Stimulated activated CD8-positive, alpha-beta memory T cell treated with anti-CD3 and anti-CD28 coated beads, Interleukin-4, amount 100 ng/mL, for 1 hour (primary cell): ENCODE measurements at places on chromosomes 5 and 9.

DNA sequence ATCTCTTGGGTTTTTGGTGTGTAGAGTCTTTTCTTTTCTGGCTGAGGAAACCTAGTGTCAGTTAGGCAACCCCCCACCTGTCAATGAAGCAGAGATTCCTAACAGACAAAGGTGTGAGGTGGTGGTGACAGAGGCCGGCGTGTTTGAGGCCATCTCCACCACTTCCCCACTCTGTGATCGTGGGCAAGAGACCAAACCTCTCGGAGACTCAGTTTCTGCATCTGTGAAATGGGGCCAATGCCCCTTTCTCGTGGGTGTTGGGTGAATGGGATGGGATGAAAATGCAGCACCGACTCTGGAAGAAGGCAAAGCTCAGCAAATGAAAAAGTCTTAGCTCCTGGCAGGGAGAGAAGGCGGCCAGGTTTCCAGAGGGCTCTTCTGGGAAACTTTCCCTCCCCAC is 807 bp downstream of the FAM163B start:
- DNase-seq, result no peak

DNA sequence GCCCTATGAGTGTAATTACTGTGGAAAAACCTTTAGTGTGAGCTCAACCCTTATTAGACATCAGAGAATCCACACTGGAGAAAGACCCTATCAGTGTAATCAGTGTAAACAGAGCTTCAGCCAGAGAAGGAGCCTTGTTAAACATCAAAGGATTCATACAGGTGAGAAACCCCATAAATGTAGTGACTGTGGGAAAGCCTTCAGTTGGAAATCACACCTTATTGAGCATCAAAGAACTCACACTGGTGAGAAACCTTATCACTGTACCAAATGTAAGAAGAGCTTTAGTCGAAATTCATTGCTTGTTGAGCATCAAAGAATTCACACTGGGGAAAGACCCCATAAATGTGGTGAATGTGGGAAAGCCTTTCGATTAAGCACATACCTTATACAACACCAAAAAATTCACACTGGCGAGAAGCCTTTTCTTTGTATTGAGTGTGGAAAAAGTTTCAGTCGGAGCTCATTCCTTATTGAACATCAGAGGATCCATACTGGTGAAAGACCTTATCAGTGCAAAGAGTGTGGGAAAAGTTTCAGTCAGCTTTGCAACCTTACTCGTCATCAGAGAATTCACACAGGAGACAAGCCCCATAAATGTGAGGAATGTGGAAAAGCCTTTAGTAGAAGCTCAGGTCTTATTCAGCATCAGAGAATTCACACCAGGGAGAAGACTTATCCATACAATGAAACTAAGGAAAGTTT is 9.9 kb downstream of the ZNF189 start:
- DNase-seq, result no peak

DNA sequence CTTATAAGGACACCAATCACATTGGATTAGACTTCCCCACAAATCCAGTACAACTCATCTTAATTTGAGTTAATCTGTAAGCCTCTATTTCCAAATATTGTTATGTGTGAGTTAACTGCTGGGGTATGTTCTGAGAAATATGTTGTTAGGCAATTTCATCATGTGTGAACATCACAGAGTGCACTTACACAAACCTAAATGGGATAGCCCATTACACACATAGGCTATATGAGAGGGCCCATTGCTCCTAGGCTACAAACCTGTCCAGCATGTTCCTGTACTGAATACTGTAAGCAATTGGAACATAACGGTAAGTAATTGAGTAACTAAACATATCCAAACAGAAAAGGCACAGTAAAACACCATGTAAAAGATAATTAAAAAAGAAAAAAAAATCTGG is 19.1 kb upstream of the ARSI start:
- DNase-seq, result no peak

DNA sequence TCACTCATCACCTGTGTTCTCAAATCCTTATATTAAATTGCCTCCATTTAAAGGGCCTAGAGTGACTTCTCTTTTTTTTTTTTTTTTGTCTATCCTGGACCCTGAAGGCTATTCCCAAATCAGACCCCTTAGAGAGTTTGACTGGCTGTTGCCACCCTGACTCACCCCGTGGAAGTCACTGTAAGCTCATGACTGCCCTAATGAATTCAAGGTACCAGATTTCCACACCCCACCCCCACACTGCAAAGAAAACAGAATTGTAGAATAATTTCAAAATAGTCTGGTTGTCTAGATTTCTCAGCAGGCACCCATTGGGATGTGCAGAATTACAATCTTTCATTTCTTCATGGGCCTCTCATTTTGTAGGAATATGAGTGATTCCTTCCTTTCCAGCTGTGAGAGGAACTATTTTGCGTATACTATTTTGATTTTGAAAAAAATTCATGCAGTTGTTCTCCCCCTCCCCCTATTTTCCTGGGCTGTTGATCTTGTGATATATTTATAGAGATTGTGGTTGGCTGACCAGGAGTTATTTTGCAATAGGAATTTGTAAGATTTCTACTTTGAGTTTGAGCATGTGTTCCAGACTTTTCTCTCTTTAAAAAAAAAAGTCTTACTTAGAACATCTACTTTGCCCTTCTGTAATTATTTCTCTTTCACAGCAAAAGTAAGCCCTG is 79.1 kb downstream of the ZNF618 start:
- DNase-seq, result no peak

GRCh38 chr9:16203729-16204573 is 651.1 kb downstream of the CCDC171 start:
- DNase-seq, result no peak

GRCh38 chr5:94632024-94632423 is 13.6 kb downstream of the SLF1 start:
- DNase-seq, result no peak

DNA sequence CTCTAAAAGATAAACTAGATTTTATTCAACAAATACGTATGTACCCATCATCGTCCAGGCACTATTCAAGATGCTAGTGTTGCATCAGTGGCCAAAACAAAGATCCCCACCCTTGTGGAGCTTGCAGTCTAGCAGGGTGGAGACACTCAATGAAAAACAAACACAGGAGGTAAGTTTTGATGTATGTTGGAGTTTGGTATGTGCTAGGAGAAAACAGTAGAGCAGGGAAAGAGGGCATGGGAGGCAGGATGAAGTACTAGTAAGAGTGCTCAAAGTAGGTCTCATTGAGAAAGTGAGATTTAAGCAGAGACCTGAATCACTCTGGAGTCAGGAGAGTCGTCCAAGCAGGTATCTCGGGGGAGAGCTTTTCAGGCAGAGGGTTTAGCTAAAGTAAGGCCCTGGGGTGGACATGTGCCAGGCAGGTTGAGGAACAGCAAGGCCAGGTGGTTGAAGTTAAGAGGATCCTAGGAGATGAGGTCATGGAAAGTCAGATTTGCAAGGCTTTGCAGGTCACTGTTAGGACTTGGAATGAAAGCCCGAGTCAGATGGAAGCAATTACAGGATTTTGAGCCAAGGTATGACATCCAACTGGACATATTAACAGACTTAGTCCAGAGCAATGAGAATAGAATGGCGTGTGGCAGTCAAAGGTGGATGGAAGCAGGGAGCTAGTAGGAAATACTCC is 9.2 kb downstream of the SNX18 start:
- DNase-seq, result no peak

GRCh38 chr5:127298036-127298429 is 7.4 kb downstream of the MEGF10 start:
- no peak for DNase-seq

DNA sequence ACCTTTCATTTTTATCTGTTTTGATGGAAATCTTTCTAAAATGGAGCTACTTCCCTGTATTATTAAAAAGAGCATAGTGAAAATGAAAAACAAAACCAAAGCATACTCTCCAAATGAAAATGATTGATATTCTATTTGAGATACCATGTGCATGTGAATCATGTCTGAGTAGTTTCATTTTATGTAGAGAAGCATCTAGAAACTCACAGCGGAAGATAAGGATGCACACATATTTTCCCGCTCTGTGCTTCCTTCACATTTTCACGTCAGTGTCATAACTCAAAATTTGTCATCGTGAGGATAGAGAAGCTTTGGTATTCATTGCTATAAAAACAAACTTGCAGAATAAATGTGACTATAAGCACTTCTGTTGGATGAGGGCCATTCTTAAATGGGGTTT is 34.0 kb upstream of the CLINT1 start:
- no peak for DNase-seq

- no peak for DNase-seq
These were observed 63.1 kb downstream of the DOCK8 start for GRCh38 chr9:277601-278295.

- no peak for DNase-seq
These were observed 148.3 kb upstream of the NR3C1 start for GRCh38 chr5:143551820-143552251.

- DNase-seq, result no peak
These were observed 854 bp upstream of the ARL15 start for GRCh38 chr5:54311176-54311677.

- no peak for DNase-seq
These were observed 2.3 kb downstream of the POMT1 start for GRCh38 chr9:131505012-131505411.

DNA sequence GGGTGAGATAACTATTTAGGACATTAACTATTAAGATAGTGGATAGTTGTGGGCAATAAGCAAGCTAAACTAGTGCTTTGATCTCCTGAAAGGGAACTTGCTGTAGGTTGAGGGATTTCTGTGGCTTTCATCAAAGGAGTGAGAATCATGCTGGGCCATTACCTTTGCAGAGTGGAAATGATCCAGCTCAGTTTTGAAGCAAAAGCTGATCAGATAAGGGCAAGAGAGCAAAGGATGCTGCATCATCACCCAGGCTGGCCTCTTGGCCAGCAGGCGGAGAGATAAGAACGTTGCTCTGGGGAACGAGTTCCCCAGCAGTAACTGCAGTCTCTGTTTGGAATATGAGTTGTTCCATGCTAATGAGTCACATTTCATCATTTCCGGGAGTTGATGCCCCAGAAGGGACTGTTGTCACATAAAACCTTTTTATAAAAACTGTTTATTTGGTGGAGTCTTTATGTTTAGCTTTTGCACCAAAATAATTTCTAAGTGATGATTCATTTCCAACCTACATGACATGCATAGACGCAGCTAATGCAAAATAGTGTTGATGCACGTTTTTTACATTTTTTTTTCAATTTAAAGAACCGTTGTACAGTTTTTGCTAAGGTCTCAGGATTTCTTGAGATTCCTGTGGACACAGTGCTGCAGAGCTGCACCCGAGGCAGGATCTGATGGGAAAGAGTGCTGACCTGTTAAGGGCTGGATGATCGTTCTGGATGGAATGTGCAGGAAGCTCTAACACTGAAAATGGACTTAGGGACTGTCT is 99.3 kb downstream of the ACTBL2 start:
- no peak for DNase-seq

DNA sequence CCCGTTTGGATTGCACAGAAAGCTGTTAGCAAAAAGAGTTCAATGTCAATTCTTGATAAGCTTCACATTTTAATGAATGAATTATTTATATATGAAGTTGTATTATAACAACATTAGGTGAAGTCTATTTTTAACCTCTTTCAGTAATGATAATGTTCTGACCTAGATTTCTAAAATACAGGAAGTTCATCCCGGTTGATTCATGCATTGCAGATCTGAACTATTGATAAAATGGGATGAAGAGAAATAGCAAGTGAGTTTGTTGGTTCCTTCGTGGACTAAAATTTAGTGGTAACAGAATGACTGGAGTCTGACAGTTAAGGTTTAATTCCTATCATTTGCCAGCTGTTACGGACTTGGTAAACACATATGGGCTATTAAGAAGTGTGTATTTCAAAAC is 180.5 kb downstream of the PCSK1 start:
- no peak for DNase-seq

DNA sequence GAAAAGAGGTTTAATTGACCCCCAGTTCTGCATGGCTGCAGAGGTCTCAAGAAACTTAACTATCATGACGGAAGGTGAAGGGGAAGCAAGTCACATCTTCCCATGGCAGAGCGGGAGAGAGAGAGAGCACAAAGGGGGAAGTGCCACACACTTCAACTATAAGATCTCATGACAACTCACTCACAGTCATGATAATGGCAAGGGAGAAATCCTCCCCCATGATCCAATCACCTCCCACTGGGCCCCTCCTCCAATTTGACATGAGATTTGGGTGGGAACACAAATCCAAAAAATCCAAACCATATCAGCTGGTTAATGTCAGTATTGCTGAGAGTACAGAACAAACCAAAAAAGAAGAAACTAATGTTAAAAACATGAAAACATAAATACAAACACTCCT is 120.2 kb downstream of the STARD4 start:
- no peak for DNase-seq

- no peak for DNase-seq
These were observed 30.9 kb downstream of the GSN start for GRCh38 chr9:121298689-121299466.

DNA sequence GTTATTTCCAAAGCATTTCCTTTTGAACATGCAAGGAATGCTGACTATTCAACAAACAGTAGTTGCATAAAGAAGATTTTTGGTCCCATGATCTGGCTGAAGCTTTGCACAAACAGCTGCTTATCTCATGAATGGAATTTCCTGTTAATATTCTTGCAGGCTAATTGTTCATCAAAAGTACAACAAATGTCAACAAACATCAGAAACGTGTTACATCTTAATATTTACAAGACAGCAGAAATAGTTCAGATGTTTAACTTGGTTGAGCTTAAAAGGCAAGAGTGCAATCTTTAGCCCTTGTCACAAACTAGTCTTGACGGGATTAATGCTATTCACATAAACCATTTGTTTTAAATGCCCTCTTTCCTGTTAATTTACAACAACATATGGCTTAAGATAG is 47.9 kb upstream of the BASP1 start:
- no peak for DNase-seq

GRCh38 chr5:14741801-14742440 is 77.4 kb downstream of the OTULIN start:
- DNase-seq, result no peak

GRCh38 chr9:126581893-126582292 is 31.8 kb upstream of the LMX1B start:
- no peak for DNase-seq

DNA sequence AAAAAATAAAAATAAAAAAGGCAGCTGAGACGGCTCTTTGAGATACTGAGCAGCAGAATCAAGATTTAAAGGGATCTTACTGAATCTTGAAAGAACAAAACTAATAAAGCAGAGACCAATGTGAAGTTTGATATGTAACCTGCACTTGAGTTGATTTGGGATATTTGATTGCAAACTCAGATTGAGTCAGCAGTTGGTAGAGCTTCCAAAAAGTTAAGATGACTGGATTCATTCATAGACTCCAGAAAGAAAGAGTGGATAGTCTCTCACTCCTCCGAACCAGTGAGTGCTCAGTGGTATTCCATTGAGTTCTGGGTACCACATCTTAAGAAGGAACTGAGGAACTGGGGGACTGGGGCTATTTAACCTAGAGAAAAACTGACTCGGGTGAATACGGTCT is 52.7 kb upstream of the TESK1 start:
- no peak for DNase-seq

GRCh38 chr9:69344459-69344858 is 19.4 kb downstream of the ENTREP1 start:
- no peak for DNase-seq

GRCh38 chr5:168642019-168642418 is 62.9 kb upstream of the PANK3 start:
- no peak for DNase-seq
